H1 (cell line): ENCODE measurements at places on chromosomes 11 and 22. TPM values are rescaled to one million over a fixed set of nuclear protein-coding genes. Genes with fewer than 3 reads are reported as not detected.

Gene MYOD1
- not detected in 2 replicates for total RNA-seq

Gene GAS2
- 1.5 and 1.7 TPM in 2 replicates for total RNA-seq

Gene SLC22A8
- not detected in 2 replicates for total RNA-seq

Gene ZDHHC8
- 64.0 and 65.6 TPM in 2 replicates for total RNA-seq

Gene DDT
- total RNA-seq = 106 and 110 TPM in 2 replicates

Gene AIFM3
- 0.86 and 1.4 TPM in 2 replicates for total RNA-seq

Gene SGSM1
- 5.2 and 5.4 TPM in 2 replicates for total RNA-seq

Gene GAB4
- total RNA-seq = 0.17 and 0.94 TPM in 2 replicates

DNA sequence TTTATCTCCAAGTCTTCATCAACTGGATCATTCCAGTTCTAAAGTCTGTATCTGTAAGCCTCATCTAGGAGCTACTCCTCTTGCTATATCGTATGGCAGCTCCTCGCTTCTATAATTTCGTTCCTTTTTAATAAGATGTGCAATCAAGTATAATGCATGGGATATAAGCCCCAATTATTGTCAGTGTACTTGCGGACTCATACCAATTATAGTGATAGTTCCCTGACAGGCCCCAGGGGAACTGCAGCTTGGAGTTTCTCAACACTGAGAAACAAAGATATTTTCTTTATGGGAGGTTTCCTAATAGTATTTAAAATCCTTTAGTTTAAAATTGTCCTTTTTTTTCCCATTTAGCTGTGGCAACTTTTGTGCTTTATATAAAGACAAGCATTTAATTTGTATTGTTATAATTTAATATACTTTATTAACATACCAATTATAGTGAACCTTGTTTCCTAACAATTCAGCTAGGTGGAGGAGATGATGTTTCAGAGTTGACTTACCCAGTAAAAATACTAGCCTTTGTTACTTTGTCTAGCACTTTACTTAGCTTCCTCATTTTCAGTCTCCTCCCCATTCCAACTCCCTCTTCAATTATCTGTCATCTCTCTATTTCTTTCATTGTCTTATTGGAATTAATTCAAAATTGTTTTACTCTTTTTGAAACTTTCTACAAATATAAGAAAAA lies 25.3 kb upstream of the DDX17 start:
- DNase-seq = no peak

GRCh38 chr11:15641271-15642045 lies 526.7 kb downstream of the INSC start:
- DNase-seq = no peak

GRCh38 chr11:107743191-107743590 lies 31.3 kb upstream of the SLN start:
- no peak for DNase-seq

DNA sequence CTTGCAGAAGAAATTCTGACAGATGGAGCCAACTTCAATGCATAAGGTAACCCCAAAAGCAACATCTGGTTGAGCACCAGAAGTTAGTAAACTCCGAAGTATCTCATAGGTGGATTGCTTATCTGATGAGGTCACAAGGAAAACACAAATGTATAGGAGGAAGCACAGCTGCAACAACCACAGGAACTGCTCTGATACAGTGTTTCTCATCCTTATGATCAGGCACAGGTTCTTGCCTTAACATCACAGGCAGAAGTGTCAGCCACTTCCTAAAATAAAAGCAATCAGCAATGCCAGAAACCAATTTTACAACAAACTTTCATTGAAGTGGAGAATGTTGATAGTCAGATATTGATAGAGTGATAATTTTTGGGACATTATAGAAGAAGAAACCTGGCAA lies 530.3 kb upstream of the FAT3 start:
- DNase-seq = no peak

DNA sequence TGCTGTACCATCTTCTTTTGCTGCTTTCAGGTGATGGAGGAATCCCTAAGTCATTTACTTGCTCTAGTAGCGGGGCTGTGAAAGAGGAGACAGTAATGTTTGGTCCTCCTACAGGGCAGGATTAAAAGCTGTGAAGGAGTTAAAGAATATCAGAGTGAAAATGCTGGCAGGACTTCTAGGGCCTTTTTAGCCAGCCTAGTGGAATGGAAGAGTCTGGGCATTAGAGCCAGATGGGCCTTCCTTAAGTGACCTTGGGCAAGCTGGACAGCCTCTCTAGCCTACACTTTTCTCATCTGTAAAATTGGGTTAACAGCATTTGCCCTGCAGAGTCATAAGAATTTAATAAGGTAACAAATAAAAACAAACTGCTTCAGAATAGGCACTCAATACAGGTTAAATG lies 114.7 kb downstream of the RBFOX2 start:
- no peak for DNase-seq

DNA sequence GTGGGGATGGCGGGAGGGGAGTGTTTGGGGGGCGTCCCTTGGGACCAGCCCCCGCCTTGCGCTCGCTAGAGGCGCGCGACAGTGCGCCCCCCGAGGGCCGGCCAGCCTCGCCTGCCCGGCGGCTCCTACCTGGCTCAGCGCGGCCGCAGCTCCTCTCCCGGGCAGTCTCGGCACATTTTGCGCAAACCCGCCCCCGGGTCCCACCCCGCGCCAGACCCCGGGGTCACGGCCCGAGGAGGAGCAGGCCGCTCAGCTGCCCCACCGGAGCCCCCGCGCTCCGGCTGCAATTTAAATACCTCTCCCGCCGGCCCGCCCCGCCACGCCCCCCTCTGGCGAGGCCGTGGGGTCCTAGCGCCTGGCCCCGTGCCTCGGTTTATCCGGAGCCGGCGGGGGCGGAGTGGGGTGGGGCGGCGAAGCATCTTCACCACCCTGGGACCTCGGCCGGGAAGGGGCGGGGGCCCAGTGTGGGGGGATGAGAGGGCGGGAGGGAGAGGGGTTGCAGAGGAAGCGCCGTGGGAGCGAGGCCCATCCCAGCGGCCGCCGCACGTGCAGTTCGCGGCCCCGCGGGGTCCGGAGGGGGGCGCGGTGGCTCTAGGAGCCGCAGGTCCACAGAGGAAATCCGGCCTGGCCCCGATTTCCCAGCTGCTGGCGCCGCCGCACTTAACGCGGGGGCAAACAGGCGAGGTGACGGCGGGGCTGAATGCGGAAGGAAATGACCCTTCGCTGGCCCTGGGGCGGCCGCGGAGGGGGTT lies at the start of gene LRRC32:
Gene LRRC32, minus strand, starts transcription at position 263 of the 752 bp plus-strand sequence. CDS start 4,793 bp downstream, outside the sequence.
- peak; percentile 77 for DNase-seq

GRCh38 chr11:100705447-100705846 lies 18.4 kb downstream of the ARHGAP42 start:
- no peak for DNase-seq

DNA sequence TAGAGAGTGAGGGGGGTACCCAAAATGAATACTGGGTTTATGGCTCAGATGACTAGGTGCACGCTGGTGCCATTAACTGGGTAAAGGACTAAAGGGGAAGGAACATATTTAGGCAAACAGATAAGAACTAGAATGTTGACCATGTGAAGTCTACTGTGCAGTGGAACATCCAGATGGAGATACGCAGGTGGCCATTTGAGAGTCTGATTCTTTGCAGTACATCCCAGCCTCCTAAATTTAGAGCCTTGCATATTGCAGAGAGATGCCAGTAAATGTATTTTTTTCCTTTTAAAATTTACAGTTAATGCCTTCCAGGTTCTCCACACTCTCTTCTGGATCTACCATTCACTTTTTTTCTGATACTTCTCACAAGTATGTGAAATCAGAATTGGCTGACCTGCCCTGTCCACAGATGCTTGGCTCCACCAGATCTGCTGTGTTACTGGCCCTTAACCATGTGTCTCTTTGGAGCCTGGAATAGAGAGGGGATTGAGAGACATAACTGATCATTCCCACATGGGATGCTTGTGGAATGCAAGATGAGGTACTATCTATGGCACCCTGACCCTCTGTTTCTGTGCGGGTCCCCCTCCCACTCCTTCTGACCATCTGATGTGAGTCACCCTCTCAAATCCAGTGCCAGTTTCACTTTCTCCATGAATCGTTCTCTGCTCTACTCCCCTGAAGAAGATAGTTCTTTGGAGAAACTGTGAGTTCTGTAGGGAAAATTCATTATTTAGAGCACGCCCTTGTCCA lies 77.0 kb upstream of the NCAM1 start:
- no peak for DNase-seq

GRCh38 chr22:37021041-37021440 lies 1.5 kb downstream of the MPST start:
- DNase-seq = no peak

- DNase-seq = no peak
These were observed 57.8 kb upstream of the MN1 start for GRCh38 chr22:27859336-27859735.

- DNase-seq = no peak
These were observed 101.1 kb downstream of the GRIK4 start for GRCh38 chr11:120612513-120613263.

DNA sequence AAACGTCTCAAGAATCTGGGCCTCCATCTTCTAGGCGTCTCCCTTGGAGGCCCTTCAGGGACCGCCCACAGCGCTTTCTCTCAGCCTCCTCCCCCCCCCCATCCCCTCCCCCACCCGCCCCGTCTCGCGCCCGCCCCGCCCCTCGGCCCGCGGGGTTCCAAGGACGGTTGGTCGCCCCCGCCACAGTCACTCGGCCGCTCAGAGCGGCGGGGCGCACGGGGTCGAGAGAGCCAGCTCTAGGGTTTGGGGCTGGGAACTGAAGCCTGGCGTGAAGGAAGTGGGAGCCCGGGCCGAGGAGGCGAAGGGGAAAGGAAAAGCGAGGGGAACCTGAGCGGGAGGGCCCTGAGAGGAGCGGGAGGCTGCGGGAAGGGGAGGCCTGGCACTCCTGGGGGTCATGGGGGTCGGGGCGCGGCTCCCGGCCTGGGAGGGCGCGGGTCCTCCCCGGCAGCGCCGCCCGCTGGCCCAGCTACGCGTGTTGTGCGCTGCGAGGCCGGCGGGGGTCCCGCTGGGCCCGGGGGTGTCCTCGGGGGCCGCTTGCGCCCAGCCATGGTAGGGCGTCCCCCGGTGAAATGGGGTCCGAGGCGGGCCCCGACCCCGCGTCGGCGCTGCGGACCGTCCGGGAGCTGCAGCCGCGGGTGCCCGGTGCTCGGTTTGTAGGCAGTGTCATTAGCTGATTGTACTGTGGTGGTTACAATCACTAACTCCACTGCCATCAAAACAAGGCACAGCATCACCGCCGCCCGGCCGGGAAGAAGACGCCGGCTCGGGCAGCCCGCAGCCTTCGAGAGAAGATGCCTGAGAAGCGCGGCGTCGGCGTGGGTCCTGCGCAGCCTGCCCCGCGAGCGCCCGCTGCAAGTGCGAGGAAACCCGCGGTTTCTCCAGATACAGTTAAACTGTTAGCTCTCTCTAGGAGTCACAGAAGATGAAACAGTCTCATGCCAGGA lies at the start of gene BTG4:
Gene BTG4, minus strand, starts transcription at position 91 of the 944 bp plus-strand sequence. CDS start 13,610 bp downstream, outside the sequence.
- DNase-seq = peak; percentile 65

DNA sequence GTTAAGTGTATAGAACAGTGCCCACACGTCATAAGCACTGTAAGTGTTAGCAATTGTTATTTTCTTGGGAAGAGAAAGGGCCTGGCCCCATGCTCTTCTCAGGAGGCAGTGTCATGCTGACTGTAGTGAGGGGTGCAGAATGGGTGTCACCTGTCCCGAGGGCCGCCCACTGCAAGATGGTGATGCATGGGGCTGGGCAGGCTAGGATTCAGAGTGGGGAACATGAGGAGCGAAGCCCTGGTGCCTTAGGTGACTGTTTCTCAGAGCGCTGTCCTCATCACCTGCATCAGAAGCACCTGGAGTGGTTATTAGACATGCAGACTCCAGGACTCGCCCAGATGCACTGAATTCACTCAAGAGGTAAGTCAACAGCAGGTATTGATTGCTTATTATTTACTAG lies 101.0 kb upstream of the PARVA start:
- no peak for DNase-seq

DNA sequence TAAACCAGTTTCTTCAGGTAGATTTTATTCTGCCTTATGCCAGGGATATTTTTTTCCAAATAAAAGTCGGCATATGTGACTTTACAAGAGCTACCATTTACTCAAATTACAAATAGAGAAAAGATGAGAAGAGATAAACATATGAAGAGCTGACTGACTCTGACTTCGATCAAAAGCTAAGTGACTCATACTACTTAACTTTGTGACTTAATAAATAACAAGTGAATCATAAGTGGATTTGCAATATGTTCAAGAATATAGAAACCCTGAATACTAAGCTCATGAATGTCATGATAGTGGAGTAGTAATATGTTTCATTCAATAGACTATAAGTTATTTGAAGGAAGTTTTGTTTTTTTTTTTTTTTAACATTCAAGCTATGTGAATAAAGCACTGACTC lies 130.5 kb upstream of the ANO3 start:
- DNase-seq = no peak

- DNase-seq = no peak
These were observed 42.4 kb upstream of the NAV2 start for GRCh38 chr11:19670030-19670791.

GRCh38 chr11:70407814-70408213 lies 9.5 kb downstream of the CTTN start:
- DNase-seq = no peak

GRCh38 chr11:108616549-108616948 lies 23.0 kb upstream of the EXPH5 start:
- DNase-seq = no peak

GRCh38 chr11:87290304-87290922 lies 252.7 kb downstream of the TMEM135 start:
- DNase-seq = no peak

GRCh38 chr22:45976254-45977002 lies 534 bp downstream of the WNT7B start:
- no peak for DNase-seq

- no peak for DNase-seq
These were observed 454 bp downstream of the TMEM218 start for GRCh38 chr11:125111001-125111342.

- no peak for DNase-seq
These were observed 14.6 kb downstream of the FAM83F start for GRCh38 chr22:40009292-40009774.

GRCh38 chr11:130402570-130402969 lies 25.8 kb downstream of the ADAMTS8 start:
- DNase-seq = no peak

GRCh38 chr11:33672273-33672672 lies 28.4 kb downstream of the C11orf91 start:
- DNase-seq = no peak

DNA sequence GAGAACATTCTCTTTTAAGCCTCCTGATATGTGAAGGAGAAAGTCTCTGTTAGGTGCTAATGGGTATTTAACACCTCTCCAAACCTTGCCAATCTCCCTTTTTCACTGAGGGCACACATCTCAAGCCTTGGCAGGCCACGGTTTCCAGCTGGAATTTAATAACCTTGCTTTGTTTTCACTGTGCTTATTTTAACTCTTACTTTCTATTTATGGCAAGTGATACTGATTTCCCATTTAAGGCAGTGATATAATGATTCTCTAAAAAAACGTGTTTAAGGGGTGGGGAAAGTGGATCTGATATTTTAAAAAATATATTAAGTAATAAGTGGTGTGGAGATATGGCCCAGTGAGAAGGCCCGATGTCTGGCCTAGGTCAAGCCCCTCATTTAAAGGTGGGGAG lies 1.1 kb upstream of the RASD2 start:
- DNase-seq = no peak

DNA sequence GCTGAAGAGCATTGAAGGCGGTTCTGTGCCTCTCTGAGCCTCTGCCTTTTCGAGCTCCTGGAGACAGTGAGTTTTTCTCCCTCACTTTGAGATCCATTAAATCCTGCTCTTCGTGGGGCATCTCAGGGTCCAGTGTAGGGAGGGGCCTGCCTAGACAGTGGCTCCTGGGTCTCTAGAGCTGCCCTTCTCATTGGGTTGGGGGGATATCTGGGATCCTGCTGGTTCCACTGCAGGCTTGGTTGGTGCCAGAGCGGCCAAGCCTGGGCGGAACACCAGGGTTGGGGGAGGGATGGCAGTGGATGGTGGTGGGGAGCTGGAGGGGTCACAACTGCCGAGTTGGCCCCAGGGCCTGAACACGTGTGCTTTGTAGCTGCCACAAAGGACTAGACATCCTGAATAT lies 52.2 kb upstream of the CARS1 start:
- no peak for DNase-seq
